Sciatic nerve (tissue), 2 donors: ENCODE measurements at places on chromosomes 7 and 10.
A peak's percentile ranks its signal among the peaks of the same experiment; 100 is the strongest.

DNA sequence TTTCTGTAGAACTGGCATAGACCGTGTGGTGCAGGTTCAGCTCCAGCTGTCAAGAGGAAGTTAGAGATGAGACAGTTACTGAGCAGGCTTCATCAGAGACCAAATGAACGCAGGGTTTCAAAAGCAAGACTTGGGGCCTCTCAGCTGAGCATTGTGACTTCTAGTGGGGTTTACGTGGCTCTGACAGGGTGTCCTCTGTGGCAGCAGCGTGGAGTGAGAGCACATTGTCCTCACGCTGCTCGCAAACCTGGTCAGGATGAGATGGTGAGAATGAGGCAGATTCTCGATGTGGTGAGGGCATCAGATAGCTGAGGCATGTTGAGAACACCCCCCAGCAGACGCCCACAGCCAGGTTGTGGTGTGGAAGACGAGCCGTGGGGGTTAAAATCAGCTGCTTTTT lies 126.0 kb downstream of the DNAJB6 start:
- DNase-seq: no peak

DNA sequence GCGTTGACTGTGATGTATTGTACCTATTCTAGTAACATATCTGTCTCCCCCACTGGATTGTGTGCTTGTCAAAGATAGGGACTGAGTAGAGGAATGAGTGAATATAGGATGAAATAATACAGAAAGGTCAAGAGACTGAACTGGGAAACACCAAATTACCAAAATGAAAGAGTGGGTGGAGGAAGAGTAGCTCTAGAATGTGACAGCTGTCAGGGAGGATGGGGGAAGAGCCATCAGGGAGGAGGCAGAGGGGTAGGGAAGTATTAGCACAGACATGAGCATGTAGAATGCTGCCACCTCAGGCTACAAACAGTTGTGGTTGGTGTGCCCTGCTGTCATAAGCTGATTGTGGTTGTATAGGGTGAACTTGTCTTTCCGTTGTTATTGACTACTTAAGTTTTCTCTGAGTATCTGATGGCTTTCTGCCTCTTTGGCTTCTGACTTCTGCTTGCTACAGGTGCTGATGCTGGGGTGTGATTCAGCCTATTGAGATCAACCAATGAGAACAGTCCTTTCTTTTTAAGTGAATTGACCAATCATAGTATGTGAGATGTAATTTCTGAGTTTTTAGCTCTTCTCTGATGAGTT lies 5.6 kb downstream of the CCSER2 start:
- DNase-seq: no peak

DNA sequence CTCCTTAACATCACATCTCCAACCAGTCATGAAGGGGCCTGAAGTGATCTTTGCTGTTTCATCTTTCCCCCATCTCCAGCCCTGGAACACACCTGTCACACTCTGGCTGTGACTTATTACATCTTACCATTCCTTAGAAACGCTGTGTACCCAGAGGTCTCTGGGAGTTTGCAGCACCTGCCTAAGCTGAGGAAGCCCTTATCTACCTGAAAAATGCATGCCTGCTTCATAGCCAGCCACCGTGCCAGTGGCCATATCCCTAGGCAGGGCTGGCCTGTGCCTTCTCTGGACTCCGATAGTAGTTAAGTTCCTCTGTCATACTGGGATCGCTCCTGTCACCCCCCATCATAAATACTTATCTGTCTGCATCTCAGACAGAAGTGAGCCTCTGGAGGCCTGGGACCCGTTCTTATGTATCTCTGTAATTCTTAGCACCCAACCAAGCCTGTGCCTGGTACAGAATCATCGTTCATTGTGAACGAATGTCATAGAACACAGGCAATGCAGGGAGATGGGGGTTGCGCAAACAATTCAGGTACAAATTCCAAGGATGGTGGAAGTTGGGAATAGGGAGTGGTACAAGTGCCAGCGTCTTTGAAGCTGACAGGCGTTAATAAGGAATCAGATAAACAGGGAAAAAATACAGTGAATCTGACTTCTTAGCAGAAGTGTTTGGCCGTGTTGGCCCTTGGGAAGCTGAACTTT lies 254.6 kb downstream of the CAMK1D start:
- no peak for DNase-seq

GRCh38 chr7:116698396-116698795 lies 26.4 kb downstream of the MET start:
- DNase-seq: no peak

- no peak for DNase-seq
Measured at GRCh38 chr10:132403511-132404168, 6.6 kb downstream of the PWWP2B start.

- DNase-seq: no peak
Measured at GRCh38 chr10:132043861-132044695, 21.7 kb upstream of the JAKMIP3 start.

- no peak for DNase-seq
Measured at GRCh38 chr10:77571490-77571889, 66.1 kb downstream of the KCNMA1 start.

DNA sequence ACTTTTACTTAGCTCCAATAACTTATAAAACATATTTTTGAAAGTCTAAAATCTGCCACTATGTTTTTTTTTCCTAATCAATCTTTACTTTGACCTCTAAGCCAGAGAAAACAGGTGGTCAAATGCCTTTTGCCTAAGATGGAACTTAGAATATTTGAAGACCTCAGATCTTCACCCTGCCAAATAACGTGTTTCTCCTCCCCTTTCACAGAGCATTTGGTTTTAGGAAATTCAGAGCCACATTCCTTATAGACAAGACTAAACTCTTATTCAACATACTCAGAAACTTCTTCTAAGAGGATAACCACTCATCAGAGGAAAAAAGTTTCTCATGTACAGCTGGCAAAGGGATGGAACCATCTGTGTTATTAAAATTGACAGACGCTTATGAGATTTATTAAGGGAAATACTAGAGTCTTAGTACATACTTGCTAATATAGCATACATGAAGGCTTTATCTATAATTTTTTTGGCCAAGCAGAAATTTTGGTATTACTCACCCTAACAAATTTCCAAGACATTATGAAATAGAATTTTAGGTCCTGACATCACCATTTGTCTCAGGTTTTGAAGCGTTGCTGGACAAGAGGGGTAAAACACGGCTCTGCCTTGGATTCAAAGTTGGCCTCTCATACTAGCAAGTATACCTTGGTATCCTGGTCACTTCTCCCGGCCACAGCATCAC lies 2.6 kb upstream of the EGFR start:
- no peak for DNase-seq

GRCh38 chr10:29806350-29806788 lies 171.6 kb upstream of the SVIL start:
- no peak for DNase-seq

- DNase-seq: no peak
Measured at GRCh38 chr10:32253821-32254220, 93.1 kb downstream of the EPC1 start.

DNA sequence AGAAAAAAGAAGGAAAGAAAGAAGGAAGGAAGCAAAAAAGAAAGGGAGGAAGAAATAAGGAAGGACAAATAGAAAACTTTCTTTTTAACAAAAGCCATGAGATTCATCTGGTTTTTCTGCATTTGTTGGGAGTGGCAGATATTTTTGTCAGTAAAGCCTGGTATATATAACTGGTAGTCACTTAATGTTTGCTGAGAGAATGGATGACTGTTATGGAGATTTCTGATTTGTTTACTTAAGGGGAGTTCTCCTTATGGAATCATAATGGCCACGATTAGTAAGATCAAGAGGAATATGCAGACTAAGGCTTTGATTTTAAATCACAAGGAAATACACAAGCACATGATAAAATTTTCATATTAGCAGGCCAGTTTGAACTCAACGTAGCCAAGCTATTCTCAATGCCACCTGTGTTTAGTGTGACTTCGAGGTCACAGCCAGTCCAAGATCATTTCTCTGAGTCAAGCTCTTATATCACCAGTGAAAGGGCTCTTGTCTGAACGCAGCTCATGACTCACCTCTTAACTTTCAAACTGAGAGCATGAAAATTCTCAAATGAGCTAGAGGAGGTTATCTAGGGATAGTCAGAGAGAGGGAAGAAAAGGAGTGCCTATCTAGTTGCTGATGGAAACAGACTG lies 445.1 kb upstream of the ZMIZ1 start:
- DNase-seq: no peak

DNA sequence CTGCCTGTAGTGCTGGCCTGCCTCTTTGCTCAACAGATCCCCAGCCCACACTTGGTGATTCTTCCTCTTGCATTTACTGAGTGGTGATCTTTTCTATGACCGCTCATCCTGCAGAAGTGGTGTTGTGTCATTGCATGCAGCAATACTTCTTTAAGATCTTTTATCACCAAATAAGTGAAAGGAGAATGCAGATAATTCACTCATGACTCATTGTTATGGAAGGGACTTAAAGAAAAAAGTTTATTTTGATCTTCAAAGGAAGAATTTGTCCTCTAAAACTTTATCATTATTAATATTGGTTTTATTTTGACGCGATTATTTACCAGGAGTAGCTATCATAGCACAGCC lies 489.1 kb upstream of the CELF2 start:
- no peak for DNase-seq

DNA sequence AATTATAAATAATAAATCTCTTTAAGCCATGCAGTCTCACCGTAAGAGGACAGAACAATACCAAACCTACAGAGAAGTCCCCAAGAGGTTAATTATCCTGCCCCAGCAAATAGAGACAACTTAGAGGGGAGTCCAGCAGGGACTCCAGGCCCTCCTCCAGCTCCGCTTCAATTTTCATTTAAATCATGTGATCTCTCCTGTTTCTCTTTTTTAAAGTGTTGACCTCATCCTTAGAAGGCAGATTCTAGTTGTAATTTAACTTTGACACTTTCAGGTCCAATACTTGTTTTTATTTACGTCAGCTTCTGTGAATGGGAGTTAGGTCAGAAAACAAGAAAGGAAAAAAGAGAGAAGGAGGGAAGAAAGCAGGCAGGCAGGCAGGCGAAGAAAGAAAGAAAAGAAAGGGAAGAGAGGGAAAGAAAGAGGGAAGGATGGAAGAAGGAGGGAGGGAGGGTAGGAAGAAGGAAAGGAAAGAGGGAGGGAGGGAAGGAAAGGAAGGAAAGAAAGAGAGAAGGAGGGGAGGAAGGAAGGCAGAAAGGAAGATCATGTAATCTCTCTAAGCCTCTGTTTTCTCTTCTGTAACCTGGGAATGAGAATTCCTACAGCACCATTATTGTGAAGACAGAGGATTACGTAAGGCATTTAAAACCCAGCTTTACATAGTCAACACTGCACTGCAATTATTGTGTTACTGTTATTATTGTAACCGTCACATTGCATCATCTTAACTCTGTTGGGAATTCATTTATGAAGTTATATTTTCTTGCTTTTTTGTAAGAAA lies 227.7 kb downstream of the SKIDA1 start:
- no peak for DNase-seq

DNA sequence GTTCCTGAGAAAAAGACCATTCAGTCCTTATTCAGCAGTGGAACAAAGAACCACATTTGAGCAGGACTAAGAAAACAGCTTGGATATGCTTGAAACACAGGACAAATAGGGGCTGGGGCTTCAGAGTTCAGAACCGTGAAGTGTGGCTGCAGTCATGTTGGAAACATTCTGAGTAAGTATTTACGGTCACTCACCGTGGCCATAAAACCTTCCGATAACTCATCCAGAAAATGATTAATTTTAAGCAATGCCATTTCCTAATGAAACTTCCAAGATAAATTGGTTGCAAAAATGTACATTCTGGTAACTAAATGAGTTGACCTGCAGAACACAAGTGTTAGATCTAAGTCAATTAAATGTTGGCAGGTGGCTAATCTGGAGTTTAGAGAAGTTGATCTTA lies 279.2 kb downstream of the CXCL12 start:
- DNase-seq: no peak

- DNase-seq: peak; percentile 25
Measured at GRCh38 chr10:49634069-49634660, 20.3 kb downstream of the CHAT start.

DNA sequence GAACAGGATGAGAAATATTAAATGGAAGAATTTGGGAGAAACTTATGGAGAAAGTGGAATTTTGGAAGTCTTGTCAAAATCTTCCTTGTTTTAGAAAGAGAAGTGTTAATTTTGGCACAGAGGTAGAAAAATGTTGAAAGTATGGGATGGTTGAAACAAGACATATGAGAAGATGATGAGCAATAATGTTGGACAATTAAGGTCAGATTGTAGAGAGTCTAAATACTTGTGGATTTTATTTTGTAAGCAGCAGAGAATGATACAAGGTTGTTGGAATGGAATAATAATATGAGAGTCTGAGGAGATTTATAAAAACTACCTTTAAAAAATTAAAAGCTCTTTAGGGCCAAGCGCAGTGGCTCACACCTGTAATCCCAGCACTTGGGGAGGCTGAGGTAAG lies 34.6 kb downstream of the PHTF2 start:
- DNase-seq: no peak

GRCh38 chr10:126006906-126007305 lies 110.5 kb downstream of the FANK1 start:
- DNase-seq: no peak

- peak; percentile 47 for DNase-seq
Measured at GRCh38 chr7:44158096-44158872, 17.2 kb upstream of the MYL7 start.

DNA sequence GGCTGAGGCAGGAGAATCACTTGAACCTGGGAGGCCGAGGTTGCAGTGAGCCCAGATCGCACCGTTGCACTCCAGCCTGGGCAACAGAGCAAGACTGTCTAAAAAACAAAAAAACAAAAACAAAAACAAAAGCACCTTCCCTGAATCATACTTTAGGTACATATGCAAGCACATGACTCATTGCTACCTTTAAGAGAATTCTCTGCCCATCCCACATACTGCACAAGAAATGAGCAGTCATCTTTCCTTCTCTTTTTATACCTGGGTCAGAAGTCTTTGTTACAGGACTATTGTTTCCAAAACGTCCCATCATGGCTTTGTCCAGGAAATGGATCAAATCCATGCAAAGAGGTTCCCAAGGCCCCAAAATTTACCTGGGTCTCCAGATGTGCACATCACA lies 21.5 kb upstream of the AKR1B10 start:
- no peak for DNase-seq

DNA sequence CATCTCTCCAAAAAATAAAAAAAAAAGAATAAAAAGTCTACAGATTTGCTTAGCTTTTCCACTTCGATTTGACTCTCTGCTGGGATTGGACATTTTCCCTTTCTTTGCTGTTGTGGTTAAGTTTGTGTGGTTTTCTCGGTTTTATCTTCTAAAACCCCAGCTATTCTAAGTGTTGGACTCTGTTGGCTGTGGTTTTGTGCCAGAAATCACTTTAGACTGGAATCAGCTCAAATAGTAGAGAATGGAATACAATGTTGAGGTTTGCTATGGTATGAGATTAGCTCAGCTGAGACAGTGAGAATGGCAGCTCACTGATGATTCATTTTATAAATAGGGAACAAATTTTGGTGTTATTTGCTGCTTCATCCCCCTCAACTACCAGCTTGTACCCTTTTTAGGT lies 116.0 kb downstream of the BUB3 start:
- DNase-seq: no peak
